ENCODE measurements at places on chromosomes 3 and 15.

DNA sequence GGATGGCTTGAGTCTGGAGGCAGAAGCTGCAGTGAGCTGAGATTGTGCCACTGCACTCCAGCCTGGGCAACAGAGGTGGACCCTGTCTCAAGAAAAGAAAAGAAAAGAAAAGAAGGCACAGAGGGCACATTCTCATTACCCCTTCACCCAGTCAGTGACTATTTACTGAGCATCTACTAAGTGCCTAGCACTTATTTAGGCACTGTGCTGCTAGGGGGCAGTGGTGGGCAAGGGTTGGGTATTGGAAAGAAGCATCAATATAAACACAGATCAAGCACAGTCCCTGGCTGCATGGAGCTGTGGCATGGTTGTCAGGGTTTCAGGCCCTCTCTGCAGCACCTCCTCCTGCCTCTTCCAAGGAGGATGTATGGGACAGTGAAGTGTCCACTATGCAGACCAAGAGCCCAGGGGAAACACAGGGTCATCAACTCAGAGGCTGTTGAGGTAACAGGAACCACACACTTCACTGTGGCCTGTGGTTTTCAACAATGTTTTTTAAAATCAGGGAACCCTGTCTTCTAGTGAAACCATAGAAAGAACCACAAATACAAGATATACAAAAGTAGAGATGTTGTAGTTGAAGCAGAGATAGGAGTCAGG, 138.5 kb downstream of the RAB11A start:
- DNase-seq: peak; percentile 46

DNA sequence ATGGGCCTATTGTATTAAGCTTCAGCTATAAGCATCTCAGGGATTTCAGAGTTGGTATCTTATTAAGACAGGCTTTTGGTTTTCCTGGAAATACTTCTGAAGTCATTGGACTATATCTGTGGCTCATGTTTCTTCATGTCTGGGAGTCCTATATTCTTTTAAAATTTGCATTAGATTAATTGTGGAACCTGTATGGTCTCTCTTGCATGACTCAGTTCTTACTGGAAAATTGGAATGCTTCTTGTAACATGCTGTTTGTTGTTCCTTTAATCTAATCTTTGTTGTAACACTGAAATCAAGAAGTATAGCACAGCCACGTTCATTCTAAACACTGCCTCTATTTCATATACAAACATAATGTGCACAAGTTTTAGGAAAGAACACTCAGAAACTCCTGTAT, 208.1 kb downstream of the RBMS3 start:
- DNase-seq: no peak

GRCh38 chr3:81931265-81932251, 170.1 kb upstream of the GBE1 start:
- no peak for DNase-seq

DNA sequence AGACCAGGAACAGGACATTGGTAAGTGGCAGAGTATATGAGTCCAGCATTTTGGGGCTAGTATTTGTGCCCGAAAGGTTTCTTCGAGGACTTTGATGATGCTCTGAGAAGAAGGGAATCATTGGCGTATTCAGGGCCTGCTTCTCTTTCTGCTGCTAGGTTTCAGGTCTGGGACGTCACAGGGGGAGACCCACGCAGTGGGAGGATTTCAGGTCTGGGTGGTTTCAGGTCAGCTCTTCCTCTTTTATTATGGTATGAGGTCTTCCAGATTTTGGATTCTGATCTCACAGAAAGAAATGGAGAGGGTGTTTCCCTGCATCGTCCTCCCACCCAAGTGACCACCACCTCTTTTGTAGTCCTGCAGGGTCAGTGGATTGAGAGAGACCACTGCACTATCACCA, 62.5 kb downstream of the CDAN1 start:
- no peak for DNase-seq

DNA sequence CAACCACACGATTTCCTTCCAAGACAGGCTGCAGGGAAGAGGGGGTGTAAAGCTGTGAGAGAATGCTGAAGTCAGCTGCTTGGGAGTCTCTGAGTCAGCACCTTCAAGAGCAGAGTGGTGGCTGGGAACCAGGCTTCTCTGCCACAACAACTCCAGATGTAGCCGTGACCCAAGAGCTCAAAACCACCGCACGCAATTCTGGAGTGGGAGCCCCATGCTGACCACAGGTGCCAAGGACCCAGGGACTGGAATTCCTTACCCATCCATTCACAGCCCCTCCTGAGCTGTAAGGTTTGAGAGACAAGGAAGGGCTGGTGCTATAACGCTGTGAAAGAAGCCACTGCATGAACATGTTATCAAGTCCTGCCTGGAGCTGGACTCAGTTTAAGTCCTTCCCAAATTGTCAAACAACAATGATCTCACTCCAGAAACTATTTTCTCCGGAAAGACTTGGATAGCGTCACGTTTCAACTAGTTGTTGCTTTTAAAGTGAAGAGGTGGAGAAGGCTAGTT, 61.4 kb downstream of the UMPS start:
- DNase-seq: no peak

- no peak for DNase-seq
Observed at GRCh38 chr15:94403331-94403730, 172.0 kb downstream of the MCTP2 start.

- DNase-seq: no peak
Observed at GRCh38 chr3:139689708-139690228, 12.0 kb upstream of the NMNAT3 start.

DNA sequence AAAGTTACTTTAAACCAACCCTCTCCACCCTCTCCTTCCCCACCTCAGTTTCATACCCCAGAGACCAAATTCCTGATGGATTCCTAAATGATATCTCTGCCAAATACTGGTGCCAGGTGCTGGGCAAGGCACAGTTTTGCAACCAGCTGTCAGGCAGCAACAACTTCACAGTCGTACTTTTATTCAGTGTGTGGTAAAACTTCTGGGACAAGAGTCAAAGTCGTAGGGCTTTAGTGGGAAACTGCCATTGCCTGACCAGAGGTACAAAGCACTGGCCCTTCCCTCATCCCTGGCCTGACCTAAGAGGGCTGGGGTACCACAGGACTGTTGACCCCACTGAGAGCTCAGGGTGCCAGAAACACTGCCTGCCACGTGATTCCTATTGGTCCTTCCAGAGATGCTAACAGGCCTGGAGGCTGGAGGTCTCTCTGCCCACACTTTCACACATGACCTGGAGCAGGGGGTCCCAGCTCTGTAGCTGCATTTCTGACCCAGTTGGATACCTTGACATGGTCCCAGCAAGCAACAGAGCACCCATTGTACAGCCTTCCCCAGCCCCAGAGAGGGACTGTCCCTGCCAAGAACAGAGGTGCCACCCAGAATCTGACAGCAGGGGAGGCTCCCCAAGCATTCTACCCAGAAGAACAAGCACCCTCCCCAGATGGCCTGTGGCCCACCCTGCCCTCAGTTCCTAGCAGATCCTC, 59.9 kb downstream of the LIPC start:
- DNase-seq: no peak

DNA sequence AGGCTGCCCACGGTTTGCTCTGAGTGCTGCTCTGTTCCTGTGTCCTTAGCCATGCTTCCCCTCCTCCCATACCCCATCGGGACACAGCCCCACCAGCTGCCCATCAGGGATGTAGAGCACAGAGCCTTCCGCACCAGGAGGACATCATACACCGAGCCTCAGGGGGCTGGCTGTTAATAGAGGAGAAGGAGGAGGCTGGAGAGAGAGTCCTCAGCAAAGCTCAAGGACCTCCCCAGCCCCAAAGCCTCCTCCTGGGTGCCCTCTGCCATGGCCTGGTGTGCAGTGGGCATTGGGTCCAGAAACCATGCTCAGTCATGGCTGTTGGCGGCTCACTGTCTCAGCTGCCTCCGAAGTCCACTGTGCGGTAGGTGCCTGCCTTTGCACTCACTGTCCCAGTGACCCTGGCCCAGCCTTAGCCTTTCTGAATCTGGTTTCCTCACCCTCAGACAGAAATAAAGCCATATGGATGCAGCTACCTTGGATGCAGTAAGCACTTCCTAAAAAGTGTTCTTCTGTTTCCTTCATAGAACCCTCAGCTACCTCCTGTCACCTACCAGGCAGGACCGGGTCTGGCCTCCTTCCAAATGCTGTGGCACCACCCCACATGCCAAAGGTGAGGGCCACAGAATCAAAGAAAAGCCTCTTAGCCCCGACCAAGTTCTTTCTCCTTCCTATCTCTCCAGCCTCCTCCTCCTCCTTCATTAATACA, 53.9 kb downstream of the ACAD9 start:
- no peak for DNase-seq

- DNase-seq: peak; percentile 51
Observed at GRCh38 chr3:115836944-115837343, 213.6 kb downstream of the GAP43 start.

- DNase-seq: peak; percentile 83
Observed at GRCh38 chr3:155701882-155702465, 42.9 kb downstream of the PLCH1 start.

- no peak for DNase-seq
Observed at GRCh38 chr3:194045289-194045688, 90.7 kb upstream of the HES1 start.

DNA sequence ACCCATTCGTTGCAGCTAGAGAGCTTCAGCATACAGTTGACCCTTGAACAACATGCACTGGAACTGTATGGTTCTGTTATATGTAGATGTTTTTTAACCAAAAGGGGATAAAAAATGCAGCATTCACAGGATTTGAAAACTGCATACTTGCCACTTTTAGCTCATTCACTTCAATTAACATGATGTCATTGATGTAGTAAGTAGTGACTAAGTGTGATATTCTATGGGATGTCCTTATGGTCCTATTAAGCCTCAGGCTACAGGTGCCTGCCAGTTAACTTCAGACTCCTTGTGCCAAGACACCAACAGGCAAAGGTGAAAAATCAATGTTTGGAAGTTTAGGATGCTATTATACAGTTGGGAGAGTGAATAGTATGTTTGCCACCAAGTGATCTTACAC, 553.6 kb upstream of the NECTIN3 start:
- DNase-seq: no peak

GRCh38 chr3:118110211-118110610, 924.4 kb downstream of the IGSF11 start:
- DNase-seq: no peak

- DNase-seq: no peak
Observed at GRCh38 chr3:68017069-68017468, 362.7 kb upstream of the SUCLG2 start.

GRCh38 chr15:54277834-54278233, 299.6 kb downstream of the UNC13C start:
- no peak for DNase-seq

DNA sequence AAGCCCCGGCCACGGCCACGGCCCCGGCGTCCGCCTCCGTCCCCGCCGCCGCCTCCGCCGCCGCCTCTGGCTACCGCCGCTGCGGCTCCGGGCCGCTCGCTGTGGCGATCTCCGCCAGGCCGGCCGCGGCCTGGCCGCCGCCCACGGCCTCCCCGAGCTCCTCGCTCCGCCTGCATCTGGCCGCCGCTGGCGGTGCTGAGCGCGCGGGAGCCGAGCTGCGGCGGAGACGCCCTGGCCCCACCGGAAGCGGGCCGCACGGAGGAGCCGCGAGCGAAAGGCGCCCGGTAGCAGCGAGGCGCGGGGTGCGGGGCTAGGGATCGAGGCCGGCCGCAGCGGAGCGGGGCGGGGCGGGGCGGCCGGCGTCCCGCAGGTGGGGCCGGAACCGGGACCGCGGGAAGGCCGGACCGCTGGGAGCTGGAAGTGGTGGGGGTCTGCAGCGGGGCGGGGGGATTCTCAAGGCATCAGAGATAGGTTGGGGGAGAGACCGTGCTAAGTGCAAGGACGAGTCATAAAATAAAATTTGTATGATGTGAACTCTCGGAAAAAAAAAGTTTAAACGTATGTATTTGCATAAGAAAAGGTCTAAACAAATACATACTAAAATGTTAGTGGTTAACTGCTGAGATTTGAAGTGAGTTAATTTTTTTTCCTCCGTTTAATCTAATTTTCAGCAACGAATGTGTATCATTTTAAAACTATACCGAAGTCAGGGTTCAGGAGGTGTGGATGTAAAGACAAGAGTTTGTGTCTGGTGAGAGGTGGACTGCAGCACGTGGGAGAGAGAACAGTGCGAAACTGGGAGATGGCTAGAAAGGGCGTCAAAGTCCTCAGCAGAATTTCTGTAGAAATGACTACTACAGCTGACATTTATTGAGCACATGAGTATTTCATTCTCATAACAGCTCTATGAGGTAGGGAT, at the start of gene AVEN:
Gene AVEN (minus strand): TSS at position 334 of the 919 bp plus-strand sequence. CDS start 158 bp downstream, at position 176.
- DNase-seq: peak; percentile 65

GRCh38 chr3:106380232-106380631, 511.4 kb upstream of the CBLB start:
- no peak for DNase-seq

GRCh38 chr3:4720316-4721075, 227.3 kb downstream of the ITPR1 start:
- DNase-seq: no peak

GRCh38 chr3:82132210-82133069, 371.0 kb upstream of the GBE1 start:
- no peak for DNase-seq

DNA sequence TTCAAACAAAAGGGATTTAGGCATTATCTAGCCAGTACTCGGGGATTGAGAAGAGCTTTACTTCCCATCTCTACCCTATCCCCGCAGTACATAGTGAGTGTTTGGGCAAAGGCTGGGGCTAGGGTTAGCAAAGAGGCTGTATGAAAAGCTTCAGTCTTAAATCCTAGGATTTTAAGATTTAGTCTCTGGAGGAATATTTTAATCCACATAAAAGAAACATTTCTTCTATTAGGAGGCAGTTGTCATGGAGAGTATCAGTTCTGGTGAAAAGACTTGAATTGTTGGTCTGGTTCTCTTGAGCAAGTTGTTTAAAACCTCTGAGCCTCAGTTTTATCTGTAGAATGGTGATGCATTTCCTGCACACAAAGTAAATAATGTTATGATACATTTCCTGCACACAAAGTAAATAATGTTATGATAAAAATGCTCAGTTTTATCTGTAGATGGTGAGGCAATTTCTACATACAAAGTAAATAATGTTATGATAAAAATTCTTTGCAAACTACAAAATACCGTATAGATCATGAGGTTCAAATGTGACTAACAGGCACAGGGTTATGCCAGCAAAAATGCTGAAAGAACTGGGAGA, 53.9 kb upstream of the ZBED2 start:
- DNase-seq: no peak

DNA sequence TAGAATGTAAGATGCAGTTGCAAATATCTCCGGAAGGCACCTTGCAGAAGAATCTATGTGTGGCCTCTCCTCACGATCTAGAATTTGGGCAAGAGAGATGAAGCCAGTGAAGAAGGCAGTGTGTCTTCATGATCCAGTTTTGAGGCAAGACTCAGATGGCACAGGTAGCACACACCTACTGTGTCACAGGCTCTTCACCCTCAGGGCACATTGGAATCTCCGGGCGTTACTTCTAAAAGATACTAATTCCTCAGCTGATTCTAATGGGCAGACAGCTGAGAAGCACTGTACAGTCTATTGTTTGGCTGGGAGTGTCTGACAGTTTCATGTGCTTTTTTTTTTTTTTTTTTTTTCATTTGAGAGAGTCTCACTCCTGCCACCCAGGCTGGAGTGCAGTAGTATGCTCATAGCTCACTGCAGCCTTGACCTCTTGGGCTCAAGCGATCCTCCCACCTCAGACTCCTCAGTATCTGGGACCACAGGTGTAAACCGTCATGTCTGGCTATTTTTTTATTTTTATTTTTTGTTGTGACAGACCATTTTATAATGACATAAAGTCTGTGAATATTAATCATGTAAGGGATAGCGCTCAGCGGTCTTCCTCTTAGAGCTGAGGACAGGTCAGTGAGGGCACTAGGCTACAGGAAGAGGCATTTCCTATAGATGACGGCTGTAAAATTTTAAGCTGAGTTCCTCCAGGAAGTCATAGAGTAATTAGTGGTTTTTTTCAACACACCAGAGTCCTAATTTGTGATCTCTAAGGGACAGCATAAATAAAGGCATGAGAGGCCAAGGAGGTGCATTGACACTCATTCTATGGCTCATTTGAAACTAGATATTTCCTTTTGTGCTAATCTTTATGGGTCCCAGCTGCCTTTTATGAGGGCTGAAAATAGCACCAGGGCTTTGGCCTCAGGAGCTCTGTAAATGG, 4.0 kb downstream of the C3orf52 start:
- DNase-seq: no peak

Measured in NAMALWA (cell line).